ENCODE measurements at places on chromosomes 1 and 21.

DNA sequence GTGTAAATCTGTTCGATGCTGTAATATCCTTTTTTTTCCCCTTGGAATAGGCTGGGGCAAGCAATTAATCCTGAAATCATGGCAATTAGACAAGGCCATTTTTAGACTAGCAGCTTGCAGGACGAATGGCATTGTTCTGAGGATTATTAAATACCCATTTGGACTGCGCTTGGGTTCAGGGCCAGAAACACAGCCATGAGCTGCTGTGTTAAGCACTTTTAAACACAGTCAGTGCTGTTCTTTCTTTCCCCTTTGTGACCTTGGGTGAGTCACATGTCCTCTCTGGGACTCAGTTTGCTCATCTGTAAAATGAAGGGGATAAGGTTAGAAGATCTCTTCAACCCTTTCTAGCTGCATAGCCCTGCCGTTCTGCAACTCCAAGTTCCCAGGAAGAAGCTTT, 58.6 kb upstream of the C8B start:
- DNase-seq, result no peak

DNA sequence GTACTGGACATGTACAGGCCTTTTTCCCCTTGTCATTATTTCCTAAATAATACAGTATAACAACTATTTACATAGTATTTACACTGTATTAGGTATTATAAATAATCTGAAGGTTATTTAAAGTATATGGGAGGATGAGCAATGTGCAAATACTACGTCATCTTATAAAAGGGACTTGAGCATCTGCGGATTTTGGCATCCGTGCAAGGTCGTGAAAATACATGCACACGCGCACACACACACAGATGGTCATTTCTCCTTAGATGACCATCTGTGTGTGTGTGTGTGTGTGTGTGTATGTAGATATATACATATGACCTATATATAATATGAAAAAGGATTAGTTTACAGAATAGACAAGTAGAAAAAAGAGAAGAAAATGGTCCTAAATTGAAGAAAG, 15.4 kb downstream of the ALG14 start:
- DNase-seq, result no peak

- no peak for DNase-seq
These were observed 15.9 kb upstream of the SLC6A9 start for GRCh38 chr1:44047131-44047530.

DNA sequence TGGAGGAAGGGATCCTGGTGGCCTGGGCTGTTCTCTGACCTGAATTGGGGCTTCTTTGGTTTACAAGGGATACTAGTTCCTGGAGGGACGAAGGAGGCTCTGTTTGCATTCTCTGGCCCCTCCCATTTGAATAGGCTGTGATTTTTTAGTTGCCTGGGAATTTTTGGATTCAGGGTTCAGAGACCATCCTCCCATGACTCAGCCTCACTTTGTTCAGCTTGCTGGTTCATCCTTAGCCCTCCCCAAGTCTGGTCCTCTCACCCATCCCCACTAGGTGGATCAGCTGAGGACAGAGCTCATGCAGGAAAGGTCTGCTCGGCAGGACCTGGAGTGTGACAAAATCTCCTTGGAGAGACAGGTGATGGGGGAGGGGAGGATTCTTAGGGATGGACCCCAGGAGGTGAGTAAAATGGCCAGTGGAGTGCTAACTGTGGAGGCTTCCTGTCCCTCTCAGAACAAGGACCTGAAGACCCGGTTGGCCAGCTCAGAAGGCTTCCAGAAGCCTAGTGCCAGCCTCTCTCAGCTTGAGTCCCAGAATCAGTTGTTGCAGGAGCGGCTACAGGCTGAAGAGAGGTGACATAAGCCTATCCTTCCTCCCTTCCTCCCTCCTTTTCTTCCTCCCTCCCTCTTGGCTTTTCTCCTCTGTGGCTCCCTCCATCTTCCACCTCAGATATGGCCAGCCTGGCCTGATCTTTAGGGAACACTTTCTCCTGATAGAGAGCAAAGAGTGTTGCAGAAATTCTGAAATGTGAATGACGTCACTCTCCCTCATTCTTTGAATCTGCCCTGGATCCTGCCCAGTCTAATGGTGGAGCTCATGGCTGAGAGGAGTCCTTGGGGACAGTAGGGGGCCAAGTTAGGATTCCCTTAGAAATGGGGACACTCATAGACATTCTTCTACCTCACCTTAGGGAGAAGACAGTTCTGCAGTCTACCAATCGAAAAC, 4.5 kb upstream of the TUFT1 start:
- no peak for DNase-seq

DNA sequence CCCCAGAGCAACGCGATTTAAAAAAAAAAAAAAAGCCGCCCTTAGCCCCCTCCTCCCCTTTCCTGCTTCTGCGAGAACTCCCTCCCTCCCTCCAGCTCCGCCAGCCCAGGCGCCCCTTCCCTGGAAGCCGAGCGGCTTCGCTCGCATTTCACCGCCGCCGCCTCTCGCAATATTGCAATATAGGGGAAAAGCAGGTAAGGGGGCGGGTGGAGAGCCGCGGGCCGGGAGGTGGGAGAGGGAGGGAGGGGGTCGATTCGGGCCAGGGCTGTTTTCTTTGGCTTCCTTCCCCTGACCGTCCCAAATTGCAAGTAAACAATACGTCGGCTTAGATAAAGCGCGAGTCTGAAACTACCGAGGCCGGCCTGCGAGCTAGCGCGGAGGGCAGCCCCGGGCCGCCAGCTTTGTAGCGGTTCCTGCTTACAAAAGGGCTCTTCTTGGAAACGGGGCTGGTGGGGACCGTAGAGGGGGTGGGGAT, 408 bp downstream of the LMO4 start:
- DNase-seq, result peak; percentile 72

- peak; percentile 93 for DNase-seq
These were observed at the start of gene CCDC181 for GRCh38 chr1:169427081-169427641. Gene CCDC181 (minus strand): TSS chr1:169427474. CDS start chr1:169424927, 2,547 bp downstream.

DNA sequence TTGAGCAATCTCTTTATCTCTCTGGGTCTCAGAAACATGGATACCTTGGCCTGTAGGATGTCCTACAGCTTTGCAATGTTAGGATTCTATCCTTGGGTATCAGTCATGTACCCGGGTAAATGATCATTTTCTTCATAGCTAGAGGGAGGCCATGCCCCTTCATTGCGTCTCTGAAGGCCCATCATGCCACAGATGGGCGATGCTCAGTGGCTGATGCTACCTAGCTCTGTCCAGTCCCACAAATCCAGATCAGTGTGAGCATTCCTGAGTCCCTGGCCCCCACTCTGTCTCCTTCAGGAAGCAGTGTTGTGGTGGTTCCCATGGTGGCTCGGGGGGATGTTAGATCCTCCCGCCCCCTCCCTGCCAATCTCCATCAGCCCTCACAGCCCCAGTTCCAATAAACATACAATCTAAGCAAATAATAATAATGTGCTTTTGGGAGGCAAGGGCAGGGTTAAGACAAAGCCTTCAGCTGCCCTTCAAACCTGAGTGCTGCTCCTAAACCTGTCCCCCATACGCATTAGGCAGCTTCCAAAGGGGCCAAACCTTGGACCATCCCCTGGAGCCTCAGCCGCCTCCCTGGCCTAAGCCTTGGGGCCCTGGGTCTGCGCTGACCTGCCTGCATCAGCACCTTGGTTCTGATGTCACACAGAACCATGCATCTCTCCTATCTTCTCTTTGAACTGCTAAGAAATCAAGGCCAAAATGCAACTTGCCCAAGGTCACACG, 681 bp upstream of the GPR61 start:
- no peak for DNase-seq

GRCh38 chr1:240027059-240027462, 64.6 kb upstream of the FMN2 start:
- DNase-seq, result no peak

DNA sequence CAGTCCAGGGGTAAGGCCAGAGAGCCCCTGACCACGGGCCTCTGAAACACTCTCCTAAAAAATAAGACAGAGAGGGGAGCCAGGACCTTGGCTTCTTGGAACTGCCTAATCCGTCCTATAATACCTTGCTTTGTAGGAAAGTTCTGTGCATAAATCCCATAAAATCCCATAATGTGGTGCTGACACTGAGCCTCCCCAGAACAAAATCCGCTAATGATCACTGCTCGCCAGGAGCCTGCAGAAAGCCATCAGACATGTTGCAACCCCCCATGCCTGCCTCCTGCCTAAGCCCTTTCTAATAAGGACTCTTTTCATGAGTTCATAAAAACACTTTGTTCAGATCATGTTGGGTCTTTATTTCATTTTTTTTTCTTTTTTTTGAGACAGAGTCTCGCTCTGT, 9.3 kb upstream of the DHRS3 start:
- no peak for DNase-seq

DNA sequence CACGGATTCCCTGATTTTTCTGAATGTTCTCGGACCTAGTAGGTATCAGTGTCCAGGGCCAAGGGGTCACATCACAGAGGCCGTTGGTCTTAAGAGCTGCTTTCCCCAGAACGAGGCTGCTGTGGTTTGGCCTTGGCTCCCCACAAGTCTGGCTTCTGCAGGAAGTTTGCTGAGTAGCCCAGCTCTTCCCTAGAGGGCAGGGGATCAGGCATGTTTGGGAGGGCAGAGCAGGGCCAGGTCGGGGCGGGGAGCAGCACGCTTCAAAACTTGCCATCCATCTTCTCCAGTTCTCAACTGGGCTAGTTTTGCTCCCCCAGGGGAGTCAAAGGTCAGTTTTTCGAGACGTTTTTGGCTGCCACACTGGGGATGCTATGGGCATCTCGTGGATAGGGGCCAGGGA, 37.0 kb downstream of the MAN1C1 start:
- DNase-seq, result peak; percentile 29

DNA sequence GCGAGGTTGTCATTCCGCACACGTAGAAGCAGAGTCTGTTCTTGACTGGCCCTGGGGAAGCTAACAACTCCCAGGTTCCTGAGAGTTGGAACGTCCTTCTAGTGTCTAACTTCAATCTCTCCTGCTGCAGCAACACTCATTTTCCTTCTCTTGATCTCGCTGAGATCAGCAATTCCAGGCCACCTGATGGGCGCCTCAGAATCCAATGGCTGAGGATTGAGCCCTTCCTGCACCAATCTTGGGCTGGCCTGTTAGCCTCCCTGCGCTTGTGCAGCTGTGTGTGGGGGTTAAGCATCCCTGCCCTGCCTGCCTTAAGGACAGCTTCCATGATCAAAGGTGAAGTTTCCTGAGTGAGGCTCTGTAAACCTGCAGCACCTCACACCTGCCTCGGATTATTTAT, 87.9 kb downstream of the SYT2 start:
- DNase-seq, result no peak

DNA sequence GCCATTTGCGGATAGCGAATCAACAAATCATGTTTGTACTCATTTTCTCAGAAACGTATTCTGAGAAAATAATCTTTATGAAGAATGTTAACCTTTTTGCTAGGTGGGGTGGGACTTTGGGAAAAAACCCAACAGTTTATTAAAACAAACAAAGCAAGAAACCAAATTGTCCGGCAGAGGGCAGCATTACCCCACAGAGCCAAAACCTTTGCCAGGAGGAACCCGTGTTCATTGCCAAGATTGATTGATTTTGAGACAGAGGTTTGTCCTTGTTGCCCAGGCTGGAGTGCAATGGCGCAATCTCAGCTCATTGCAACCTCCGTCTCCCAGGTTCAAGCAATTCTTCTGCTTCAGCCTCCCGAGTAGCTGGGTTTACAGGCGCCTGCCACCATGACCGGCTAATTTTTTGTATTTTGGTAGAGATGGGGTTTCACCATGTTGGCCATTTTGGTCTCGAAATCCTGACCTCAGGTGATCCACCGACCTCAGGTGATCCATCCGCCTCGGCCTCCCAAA, 70.8 kb upstream of the RHOU start:
- peak; percentile 79 for DNase-seq
